ENCODE measurements at places on chromosomes 7 and 10. TPM values are rescaled to one million over a fixed set of nuclear protein-coding genes. Genes with fewer than 3 reads are reported as not detected.

ZNF853 gene
- 1.8 TPM for total RNA-seq

SCIN gene
- 0.49 TPM for total RNA-seq

CCDC146 gene
- 0.70 TPM for total RNA-seq

LRRD1 gene
- total RNA-seq = not detected

All from A549 treated with CORT108297 at 1 μM for 4 hours (cell line).